NCI-H460 (cell line): ENCODE measurements at places on chromosomes 3 and 15.

- no peak for DNase-seq
These were observed 670 bp upstream of the ACAP2 start for GRCh38 chr3:195443391-195443989.

DNA sequence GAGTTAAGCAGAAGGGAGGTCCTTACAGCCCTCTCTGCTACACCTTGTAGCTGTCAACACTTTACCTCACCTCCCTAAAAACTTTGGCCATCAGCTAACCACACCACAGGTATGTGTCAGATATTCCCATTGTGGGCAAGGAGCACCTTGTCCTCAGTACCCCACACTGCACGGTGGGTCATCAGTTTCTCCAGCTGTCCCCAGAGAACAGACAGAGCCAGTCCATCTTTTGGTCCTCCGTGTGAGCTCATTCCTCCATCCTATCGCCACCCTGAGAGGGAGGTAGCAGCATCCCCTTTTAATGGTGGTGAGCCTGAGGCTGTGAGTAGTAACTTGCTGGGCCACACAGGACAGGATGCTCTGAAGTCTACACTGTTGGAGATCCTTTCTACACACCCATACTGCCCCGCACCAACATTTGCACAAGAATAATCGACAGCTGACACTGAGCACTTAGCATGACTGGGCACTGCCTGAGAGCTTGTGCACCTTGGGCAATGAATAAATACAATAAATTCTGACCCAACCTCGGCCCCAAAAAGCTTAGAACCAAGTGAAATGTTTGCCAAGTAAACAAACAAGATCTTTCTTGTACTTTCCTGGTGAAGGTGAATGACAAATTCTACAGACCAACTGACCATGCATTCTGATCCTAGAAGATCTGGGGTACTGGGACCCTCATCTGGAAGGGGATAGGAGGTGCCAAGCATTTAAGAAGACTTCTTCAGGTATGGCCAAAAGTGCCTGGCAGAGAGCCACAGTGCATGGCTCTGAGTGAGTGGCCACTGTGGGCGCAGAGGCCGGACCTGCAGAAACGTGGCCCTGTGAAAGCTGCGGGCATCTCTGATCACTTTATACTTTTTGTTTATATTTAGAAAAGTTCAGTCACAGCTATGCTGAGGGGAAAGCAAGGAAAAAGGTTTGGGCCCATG is 6.9 kb downstream of the CHCHD4 start:
- no peak for DNase-seq

GRCh38 chr15:67573194-67573593 is 30.7 kb downstream of the MAP2K5 start:
- DNase-seq: no peak

DNA sequence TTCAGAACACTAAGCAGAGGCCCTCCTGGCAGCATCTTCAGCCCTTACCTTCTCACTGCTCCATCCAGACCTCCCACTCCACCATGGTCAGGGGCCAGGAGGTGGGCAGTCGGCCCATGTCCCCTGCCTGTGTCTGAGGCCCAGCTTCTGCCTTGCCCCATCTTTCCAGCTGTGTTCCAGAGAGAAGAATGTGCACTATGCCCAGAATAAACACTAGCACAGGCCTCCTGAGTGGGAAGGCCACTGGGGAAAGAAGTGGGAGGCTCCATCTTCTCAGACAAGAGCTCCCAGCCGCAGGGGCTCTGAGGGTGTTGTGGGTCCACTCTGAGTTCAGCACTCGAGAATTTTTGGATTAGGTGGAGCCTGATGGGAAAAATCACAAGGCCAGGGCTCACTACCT is 44.5 kb downstream of the ADCY5 start:
- no peak for DNase-seq

DNA sequence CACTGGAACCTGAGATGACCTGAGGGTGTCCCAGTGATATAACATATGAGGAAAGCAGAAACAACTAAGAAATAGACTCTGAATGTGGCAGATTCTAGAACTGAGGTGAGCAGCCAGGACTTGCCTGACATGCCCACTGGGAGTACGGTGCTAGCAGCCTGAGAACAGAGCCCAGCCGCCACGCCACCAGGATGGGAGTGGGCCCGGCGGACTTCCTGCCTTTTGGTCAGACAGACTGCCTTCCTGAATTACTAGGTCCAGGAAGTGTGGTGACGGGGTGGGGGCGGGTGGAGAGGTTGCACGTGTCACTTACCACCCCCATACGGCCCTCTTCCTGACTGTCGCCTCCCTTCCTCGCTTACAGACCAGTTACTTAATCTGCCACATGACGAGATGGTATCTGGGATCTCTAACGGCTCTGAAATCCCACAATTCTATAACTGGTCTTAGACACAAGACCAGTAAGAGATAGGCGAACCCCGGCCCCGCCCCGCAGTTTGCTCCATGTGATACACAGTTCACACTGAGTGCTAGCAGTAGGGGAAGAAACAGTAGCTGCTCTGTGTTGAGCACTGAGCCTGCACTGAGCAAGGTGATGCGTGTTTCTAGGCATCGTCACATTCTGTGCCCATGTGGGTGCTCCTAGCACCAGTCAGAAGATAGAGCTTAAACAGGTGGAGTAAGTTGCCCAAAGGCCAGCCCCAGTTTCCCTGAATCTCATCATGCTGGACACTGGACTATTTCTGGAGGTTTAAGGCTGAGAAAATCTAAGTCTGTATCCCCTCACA is 95.7 kb downstream of the CPN2 start:
- no peak for DNase-seq

DNA sequence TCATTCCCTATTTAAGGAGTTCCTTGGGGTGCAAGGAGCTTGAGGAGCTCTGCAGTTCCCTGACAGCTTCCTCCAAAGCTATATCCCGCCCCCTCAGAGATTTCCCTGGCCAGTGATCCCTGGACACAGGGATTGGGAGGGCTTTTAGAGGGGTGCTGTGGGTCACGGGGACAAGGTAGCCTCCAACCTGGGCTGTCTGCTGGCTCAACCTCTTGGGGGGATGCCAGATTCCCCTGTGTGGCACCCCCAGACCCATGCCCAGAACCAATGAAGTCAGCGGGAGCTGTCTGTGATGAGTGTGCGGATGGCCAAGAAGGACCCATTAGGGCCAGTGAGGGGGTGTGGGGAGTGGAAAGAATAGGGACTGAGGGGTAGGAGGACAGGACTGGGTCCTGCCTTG is 21.0 kb upstream of the ATP2B2 start:
- DNase-seq: no peak

DNA sequence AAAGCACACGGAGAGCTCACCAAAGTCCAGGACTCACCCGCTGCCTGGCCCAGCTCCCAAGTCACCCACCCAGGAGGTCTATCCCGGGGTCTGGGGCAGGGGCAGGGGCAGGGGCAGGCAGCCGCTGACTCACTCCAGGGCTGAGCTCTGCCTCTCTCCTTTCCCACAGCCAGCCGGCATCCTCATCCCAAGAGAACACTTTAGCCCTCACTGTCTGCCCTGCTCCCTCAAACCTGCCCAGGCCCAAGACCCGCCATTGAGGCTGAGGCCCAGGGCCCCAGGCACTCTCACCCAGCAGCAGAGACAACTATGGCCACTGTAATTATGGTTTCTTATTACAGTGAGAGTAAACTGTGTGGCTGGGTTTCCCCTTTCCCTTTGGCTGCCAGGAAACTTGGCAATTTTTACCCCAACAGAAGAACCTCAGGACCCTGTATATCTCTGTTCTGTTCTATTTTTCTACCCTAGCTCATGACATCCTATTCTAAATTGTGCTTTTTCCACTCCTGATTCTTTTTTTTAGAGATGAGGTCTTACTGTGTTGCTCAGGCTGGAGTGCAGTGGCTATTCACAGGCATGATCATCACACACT is 53.0 kb downstream of the IQSEC1 start:
- DNase-seq: no peak

GRCh38 chr15:31300981-31301672 is 25.5 kb upstream of the KLF13 start:
- DNase-seq: no peak

GRCh38 chr3:138451595-138452162 is 17.3 kb downstream of the ESYT3 start:
- DNase-seq: no peak

- no peak for DNase-seq
These were observed 63.3 kb downstream of the DOCK3 start for GRCh38 chr3:50737906-50738598.

DNA sequence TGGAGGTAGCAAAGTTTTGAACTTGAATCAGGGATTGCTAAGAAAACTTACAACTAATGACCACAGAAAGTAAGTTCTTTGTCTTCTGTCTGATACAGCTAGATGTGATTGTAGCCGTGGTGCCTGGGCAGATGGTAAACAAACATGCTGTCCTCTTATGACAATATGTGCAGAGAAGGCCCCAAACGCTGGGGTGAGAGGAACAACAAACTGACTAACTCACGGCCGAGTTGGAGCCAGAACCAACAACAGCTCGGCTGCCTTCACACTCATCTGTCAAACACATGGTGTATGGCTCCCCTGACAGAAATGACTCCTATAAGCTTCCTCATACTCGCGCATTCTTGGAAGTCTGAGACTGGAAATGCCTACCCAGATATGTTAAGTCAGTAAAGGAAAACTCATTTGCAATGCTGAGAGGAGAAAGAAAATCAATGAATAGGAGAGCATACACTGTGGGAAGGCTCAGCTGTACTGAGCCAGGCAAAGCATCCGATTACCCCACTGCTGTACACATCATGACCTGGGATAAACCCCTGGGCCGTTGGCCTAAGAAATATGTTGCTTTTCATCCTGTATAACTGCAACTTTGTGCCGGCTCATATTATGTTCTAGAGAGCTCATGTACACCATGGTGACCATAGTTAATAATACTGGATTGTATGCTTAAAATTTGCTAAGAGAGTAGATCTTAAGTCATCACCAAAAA is 5.7 kb downstream of the THBS1 start:
- DNase-seq: no peak

DNA sequence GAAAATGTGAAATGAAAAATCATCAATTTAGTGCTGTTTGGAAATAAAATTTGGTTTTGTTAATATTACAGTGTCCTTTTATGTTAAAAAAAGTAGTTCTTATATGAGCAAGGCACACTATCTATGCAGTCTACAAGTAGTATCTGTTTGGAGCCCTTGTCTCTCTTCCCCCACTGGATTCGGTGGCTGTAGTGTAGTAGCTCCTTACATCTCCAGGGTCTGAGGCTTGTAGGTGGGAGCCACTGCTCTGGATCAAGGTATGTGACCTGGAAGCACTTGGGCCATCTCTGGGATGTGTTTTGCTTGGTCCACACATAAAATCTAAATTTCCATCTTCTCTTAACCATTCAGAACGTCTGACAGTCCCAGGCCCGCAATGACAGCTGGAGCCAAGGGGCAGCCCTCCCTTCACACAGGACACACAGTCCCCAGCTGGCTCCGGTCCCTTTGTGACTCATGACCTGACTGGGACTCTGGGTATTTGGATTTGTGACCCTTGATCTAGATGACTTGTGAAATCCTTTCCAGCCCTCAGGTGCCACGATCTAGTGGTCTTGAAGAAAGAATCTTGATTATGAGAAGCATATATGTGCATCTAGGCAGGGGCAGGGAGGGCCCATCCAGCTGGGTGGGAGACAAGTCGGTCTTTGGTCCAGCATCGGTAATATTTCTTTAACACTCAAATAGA is 80.0 kb downstream of the USP13 start:
- no peak for DNase-seq

GRCh38 chr15:90818251-90819210 is 49.9 kb upstream of the FURIN start:
- DNase-seq: no peak

DNA sequence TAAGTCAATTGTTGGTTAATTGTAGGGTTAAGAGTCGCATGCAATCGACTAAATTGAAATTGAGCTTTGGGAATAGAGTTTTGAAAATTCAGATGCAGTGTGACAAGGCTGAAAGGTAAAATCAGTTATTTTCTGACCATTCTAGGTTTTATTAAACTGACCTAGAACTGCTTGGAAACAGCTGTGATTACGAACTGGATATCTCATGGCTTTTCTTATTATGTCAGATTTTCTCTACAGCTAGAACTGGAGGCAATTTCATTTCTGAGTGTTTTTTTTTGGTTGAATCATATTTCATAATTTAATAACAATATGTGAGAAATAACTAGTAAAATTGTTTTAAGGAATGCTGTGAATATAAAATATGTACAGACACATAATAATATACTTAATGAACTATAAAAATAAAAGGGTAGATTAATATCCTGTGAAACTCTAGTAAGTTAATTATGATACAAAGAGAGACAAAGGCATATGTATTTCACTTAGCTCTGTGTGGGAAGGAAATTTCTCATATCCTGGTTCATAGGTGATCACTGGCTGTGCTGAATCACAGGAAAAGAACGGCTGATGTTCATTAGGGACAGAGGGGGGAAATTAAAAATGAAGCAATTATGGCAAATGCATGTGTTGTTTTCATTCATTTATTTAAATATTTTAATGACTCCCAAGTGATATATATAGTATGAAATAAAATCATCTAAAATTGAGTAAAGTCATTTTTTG is 403.2 kb downstream of the ZIC1 start:
- no peak for DNase-seq

DNA sequence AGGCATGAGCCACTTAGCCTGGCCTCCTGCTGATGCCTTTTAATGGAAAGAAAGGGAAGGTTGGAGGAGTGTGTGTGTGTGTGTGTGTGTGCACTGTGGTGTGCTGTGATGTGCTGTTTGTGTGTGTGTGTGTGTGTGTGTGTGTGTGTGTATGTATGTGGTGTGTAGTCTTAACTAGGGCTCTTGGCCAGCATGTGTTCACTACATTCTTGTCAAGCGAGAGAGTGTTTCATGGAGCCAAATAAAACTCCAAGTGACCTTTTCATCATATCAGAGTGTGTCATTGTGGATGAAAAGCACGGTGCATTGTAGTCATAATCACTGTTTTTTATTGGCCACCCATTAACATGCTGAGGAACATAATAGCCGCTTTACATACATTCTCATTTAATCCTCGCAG is 30.8 kb upstream of the BHLHE40 start:
- no peak for DNase-seq

DNA sequence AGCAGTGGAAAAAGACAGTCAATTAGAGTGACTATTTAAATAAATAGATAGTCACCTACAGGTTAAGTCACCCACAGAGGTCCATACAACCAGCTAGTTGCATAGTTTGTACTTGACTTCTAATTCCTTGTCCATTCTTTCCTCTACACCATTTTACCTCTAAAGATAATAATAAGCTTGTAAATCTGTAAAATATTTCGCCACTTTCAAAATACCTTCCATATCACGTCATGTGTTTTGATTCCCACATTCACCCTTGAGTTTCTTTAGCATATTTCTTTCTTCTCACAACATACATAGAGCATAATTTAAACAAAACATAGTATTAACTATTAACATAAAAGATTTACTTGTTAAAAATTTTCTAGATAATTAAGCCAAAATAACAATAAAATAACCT is 689.6 kb downstream of the MECOM start:
- no peak for DNase-seq

DNA sequence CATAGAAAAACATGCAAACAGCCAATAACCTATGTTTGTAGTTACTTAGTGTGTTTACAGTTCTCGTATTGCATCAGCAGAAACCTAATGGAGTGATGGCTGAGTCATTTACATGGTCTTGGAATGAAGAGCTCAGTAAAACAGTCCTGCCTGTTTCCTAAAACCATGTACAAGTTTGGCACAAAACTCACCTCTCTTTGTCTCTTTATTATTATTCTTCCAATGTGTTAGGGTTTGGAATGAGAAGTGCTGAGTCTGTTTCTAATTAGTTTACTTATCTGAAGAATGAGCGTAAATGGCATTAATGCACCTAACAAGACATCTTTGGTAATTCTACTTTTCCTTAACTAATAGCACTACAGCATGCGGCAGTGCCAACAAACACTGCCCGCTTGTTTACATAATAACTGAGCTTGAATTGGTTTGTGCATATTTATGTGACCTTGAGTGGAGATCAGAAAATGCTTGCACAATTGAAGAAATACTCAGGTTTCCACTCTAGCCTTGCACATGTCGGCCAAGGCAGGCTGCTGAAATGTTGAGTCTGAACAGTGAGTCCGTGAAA is 385.4 kb upstream of the SEMA6D start:
- peak; percentile 21 for DNase-seq
